ENCODE measurements at places on chromosomes 2 and 18.

DNA sequence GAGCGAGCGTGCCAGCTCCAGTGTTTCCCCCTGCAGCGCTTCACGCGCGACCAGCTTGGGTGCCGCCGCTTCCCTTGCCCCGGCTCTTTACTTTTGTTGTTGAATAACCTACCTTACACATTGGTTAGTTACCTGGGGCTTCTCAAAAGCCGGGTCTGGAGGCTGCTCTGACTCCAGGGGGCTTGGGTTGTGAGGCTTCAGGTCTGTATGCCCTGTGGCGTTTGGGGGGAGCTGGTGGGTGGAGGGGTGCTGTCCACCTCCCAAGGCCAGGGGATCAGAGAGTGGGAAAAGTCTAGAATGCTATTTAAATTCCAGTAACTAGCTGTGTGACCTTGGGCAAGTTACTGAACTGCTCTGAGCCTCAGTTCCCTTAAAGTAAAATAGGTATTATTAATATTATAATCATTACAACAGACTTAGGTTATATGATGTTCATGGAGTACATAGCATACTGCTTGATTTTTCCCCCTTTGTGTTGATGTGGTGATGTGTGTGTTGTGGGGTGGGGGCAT, 770 bp downstream of the LYPD6B start:
- DNase-seq, result no peak

GRCh38 chr2:25989154-25989553, 6.9 kb upstream of the KIF3C start:
- no peak for DNase-seq

DNA sequence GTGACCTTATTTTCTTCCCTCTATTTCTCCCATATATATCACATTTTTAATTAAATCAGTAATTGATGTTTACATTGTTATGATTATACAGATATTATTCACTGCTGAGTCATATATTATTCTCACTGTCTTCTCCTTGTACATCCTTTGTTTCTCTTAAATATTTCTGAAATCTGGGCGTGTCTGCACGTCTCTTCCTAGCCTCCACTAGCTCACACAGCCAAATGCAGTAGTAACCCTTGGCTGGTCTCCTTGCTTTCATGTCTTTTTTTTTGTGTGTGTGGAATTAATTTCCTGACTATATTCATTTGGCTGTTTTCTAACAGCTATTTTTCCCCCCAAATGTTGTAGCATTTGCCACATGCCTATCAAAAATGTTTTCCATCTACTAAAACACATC, 15.8 kb downstream of the CCNYL1 start:
- no peak for DNase-seq

DNA sequence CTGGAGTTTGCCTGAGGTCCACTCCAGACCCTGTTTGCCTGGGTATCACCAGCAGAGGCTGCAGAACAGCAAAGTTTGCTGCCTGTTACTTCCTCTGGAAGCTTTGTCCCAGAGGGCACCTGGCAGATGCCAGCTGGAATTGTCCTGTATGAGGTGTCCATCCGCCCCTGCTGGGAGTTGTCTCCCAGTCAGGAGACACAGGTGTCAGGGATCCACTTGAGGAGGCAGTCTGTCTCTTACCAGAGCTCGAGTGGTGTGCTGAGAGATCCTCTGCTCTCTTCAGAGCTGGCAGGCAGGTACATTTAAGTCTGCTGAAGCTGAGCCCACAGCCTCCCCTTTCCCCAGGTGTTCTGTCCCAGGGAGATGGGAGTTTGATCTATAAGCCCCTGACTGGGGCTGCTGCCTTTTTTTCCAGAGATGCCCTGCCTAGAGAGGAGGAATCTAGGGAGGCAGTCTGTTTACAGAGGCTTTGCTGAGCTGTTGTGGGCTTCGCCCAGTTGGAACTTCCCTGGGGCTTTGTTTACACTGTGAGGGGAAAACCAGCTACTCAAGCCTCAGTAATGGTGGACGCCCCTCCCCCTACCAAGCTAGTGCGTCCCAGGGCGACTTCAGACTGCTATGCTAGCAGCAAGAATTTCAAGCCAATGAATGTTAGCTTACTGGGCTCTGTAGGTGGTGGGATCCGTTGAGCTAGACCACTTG, 34.7 kb downstream of the TFPI start:
- no peak for DNase-seq

DNA sequence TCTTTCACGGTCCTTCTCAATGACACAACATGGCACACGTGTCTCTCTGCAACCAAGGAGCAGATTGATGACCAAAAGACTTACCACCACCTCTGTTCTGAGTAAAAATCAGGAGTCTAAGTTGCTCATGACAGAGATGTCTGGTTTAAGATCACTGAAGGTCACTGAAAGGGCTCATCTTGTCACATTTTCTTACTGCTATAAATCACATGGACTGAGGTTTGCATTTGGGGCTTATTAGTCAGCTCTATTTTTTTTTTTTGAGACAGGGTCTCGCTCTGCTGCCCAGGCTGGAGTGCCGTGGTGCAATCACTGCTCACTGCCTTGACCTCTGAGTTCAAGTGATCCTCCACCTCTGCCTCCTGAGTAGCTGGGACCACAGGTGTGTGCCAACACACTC, 19.4 kb downstream of the CFLAR start:
- no peak for DNase-seq

DNA sequence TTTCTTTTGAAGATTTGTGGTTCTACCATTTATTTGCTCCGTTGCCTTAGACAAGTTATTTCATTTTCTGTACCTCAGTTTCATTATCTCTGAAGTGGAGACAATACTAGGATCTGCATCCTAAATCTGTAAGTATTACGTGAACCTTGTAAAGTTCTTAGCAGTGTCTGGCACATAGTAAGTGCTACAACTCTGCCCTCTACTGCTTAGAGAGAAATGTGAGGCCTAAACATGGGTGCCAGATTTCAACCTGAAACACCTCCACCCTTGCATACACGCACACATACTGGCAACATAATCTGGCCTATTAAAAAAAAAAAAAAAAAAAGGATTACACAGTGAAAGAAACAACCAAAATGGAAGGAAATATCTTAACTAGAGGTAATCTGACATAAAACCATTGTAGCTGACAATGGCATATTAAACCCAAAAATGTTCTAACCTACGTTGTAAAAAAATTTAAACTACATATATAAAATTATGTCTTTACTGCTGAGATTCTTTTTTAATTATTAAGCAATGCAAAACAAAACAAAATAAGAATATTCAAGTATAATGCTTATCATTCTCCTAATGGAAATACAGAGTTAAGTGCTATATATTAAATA, 132.6 kb downstream of the MAP2 start:
- DNase-seq, result peak; percentile 33

DNA sequence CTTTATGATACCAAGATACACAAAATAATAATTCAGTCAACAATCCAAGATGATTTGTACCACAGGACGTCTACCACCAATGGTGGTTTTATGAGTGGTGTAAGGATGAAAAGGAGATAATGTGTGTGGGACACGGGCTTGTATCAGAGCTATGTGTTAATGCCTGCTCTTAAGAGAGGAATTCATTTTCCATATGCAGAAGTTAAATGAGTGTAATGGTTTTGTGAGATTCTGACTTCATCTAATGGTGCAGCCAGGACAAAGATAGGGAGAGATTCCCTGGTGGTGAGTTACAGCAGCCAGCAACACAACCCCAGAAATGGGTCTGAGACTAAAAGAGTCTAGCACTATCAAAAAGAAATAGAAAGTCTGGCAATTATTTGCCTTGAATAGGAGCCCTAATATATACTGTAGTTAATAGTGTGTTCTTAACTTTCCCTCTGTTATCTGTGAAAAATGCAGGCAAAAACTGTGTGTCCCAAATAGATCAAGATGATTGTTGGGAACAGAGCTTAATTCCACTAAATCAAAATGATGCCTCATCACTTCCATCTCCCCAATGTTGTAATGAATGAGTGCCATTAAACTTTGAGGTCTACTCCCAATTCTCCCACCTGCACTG, 455.0 kb upstream of the TCF4 start:
- DNase-seq, result no peak

DNA sequence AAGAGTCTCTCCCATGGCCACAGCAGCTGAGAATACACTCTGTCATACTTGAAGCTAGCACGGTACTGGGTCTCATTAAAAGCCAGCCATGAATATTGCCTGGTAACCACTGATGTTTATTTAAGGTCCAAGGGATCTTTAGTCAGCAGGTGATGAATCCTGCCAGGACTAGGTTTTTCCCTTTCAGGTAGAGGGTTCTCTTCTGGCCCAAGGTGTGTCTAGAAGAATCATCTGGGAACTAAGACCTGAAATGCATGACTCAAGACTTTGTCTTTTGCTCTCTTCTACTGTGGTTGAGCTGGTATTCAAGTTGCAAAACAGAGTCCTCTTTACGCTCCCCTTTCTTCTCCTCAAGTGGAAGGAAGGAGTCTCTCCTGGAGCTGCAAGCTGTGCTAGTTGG, 400.5 kb upstream of the FSIP2 start:
- no peak for DNase-seq

DNA sequence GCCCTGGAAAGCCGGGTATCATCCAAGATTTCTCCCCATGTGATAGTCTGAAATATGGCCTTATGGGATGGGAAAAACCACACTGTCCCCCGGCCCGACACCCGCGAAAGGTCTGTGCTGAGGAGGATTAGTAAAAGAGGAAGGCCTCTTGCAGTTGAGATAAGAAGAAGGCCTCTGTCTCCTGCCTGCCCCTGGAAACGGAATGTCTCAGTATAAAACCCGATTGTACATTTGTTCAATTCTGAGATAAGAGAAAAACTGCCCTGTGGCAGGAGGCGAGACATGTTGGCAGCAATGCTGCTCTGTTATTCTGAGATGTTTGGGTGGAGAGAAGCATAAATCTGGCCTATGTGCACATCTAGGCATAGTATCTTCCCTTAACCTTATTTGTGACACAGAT, 26.8 kb downstream of the RUFY4 start:
- DNase-seq, result no peak

GRCh38 chr2:184444217-184444616, 154.1 kb upstream of the ZNF804A start:
- peak; percentile 18 for DNase-seq

DNA sequence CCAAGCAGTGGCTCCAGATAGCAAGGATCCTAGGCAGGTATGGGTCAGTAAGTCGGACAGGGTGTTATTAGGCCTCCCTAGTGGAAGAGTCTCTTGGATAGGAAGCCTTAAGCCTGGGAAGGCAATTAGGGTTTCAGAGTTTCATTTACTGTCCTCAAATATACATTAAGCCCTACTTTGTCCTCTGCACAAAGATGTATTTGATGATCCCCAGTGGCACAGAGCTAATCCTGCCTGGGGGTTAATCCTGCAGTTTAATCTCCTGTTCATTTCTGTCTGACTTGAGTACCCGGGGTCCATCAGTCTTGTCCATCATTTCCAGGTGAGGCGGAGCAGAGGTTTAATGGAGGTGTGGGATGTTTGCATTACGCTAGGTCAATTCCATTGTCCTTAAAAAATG, 62.0 kb downstream of the MTCL1 start:
- DNase-seq, result no peak

DNA sequence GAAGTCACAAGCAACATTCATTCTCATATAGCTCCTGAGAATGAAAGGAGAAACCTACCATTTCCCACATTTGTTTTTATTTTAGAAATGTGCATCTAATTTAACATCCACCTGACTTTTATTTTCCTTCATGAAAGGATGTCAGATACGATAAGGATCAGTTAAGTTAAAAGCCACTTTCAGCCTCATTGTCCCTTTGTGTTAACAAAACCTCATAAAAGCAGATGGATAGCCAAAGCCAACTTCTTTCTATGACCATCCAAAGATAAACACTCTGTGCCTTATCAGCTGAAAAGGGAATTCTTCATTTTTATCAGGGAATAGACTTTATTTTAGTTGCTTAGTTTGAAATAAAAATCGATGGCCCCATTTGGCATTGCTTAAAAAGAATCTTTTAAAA, 25.7 kb upstream of the RIT2 start:
- DNase-seq, result no peak

DNA sequence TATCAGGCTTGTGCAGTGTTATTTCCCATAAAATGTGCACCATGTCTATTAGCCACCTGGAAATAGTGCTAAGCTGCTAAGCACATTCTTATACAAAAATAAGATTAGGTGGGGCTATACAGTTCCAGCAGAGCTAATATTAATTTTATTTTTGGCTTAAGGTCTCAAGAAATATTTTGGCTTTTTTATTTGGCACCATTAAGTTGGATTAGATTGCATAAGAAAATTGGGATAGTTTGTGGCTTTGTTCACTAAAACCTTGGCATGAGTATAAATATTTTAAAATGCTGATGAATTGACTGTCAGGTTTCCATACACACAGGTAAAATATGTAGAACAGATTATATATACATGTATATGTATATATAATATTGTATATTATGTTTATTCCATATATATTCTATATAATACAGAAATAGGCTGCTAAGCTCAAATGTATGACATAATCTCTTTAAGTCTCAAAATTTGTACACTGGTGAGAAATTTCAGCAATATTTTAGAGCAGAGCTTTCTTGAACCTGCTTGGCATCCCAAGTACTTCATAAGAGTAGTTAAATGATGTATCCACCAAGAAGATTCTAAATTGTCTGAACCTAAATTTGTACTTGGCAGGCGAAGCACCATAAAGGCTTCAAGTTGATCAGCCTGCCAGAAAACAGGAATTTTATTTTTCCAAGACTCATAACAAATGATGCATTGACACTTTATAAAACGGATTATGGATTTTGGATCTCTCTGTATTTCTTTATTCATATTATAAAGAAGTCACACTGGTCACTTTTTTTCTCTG, 32.6 kb downstream of the CCDC102B start:
- no peak for DNase-seq

DNA sequence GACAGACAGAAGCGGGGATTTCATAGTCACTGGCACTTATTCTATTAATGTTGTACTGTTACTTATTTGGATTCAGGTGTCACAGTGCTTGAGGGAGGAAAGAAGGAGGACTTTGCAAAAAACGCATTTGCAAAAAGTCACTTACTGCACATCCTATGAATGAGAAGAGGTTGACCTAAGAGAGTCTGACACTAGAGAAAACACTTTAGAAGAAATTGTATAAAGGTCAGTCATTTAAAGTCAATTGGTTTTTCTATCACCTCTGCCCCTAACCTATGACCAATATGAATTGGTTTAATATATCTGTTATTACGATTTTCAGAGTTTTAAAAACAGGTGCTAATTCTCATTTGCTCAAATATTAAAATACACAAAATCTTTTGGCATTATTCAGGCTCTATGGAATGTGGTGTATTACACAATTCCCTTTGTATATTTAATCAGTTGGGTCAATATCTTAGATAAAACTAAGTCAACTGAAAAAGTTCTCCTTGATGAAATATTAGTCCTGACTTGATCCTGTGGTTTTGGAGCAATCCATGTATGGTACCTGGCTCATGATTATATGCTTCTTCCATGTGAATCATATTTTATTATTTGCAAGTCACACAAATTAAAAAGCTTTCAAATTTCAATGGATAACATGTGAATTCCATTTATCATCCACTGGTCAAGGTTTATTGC, 157.4 kb downstream of the CDH2 start:
- no peak for DNase-seq

DNA sequence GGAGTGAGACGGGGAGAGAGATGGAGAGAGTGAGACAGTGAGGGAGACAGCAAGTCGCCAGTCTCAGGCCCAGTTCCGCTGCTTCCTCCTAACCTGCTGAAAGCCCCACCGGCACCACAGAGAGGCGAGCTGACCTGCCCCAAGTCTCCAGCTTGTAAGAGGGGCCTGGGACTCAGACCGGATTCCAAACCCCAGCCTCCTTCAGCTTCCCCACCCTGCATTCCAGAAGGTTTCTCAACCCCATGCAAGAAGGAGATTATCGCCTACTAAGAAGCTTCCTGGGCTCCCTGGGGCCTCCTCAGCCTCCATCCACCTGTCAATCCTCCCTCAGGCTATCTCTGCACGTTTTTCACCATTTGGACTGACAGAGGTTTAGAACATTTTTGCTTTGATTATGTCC, 173.1 kb upstream of the RAB6C start:
- no peak for DNase-seq

All from germinal center (tissue), 1 donor.